ENCODE measurements at places on chromosomes 12 and 14. TPM values are rescaled to one million over a fixed set of nuclear protein-coding genes. Genes with fewer than 3 reads are reported as not detected.

DNA sequence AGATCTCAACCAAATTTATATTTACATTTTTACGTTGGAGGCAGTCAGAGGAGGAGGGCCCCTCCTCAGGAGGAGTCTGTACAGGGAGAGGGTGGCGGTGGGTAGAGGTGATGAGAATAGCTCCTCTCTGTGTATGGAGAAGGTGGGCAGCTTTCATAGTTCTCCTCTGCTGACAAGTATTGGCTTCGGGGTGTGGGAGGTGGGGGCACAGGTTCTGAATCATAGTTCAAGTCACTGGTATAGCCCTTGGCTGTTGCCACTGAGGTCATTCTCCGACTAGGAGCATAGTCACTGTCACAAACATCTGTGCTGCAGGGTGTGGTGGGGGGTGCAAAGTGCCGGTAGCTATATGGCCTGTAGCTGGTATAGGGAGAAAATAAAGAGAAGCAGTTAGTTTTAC, 50.3 kb downstream of the BCL2L14 start:
- DNase-seq = no peak

DNA sequence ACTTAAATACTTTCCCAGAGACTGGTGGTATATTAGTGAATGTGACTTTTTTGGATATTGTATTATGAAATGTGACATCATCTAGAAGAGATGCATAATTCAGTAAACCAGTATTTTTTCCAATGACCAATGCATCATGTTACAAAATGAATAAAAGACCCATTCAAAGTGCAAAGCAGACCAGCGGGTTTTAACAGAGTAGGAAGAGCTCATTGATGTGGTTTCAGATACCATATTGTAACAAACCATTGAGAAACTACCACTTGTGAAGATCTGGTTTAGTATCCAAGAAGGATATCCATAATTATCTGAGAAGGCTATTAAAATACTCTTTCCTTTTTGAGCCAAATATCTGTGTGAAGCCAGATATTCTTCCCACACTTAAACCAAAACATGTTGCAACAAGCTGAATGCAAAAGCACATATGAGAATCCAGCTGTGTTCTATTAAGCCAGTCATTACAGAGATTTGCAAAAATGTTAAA, 47.7 kb downstream of the MVK start:
- peak; percentile 47 for DNase-seq

DNA sequence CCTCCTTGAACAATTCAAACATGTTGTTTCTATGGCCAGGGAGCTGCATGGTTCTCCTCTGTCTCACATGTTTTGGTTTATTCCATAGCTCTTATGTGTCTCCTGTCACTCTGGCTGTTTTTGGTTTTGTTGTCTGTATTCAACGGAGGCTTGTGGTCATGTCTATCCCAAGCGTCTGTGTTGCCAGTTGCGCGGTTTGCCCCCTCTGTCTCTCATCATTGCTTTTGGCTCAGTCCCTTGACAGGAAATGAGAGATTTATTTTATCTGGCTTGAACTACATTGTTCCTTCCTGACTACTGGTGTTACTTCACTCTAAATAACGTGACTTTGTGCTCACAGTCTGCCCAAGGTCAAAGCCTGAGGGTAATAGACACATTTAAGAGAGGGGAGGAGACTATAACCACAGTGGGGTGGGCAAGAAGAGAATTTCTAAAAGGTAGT, 96.4 kb upstream of the SOX5 start:
- DNase-seq = no peak

EXOC3L4 gene
- 9.9 TPM for polyA plus RNA-seq

- DNase-seq = no peak
These were observed 16.9 kb downstream of the BRF1 start for GRCh38 chr14:105283899-105284298.

- no peak for DNase-seq
These were observed 18.4 kb upstream of the KRT86 start for GRCh38 chr12:52255926-52256583.

GRCh38 chr14:91899806-91900205, 32.5 kb upstream of the TC2N start:
- DNase-seq = no peak

PZP gene
- polyA plus RNA-seq = 0.13 TPM

RPL10L gene
- not detected for polyA plus RNA-seq

DNA sequence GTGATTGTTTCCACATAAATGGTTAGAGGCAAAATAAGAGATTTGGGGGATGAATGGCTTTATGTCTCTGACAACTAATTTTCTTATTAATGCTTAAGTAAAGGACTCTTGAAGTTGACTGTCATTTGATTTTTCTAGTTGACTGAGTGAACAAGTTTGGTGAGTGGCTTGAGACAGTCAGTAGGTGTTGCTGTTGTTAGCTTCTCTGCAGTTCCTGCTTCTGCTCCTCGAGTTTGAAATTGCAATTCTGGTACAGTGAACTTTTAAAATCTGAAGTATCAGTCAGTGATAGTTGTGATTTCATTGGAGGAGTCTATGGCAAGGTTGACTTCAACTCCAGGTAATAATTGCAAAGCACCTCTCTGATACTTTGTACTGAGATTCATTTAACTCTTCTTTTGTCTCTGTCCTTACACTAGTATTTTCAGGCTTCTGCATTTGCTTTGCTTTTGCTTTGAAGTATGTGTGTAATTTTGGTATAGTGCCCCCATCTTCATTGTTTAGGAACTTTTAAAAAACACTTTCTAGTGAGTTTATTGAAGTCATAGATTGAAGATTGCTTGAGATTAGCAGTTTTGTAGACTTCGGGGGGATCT, 415.5 kb downstream of the PCNX1 start:
- DNase-seq = peak; percentile 83

All from stomach (tissue), 19 donors.